CD4-positive, alpha-beta T cell treated with Interleukin-1 beta for 1 hour (primary cell): ENCODE measurements at places on chromosomes 5 and 9.

DNA sequence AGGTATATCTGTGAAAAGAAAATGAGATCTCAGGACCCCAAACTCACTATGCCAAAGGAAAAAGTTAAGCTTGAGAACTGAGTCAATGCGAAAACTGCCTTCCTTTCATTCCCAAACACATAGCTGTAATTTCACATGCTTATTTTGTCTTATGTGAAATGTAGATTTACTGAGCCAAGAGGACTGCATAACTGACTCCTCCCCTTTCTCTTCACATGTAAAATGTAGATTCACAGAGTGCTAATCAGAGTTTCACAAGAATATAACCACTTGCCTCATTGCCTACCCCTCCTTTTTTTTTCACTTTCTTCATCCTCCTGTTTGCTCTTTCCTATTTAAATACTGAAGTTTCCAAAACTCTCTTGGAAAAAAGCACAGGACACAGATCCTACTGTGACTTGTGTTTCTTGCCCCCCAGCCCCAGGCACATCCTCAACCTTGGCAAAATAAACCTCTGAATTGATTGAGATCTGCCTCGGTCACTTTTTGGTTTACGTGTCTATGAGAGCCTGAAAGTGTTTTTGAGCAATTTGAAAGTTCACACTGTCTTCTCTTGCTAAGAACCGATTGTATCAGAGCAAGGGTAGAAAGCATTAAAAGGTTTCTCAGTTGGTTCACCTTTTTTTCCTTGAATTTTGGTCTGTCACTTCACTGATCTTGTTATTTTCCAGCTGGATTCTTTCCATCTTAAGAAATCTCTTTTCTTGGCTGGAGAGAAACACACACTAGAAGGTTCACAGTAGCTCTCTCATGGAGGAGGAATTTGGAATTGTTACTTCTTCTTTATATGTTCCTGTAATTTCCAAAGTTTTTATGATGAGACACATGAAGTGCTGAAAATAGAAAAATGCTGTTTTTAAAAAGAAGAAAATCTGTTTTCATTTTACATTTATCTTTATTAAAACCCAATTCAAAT lies 44.8 kb upstream of the SNAPC3 start:
- DNase-seq, result no peak

DNA sequence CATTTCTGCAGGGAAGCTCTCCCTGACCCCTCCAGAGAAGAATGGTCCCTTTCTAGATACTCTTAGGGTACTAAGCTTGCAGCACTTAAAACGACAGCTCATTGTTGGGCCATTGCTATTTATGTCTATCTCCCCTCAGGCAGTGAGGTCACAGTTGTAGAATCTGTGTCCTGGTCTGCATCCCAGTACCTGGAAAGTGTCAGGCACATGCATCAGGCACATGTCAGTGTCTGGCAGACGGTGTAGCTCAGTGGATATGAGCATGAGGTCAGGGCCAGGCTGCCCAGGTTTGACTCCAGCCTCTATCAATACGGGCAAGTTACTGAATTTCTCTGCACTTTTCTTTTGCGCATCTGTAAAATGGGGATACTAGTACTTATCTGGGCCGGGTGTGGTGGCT lies 22.2 kb upstream of the EEIG1 start:
- no peak for DNase-seq

GRCh38 chr5:11075035-11075805 lies 314.2 kb upstream of the DAP start:
- no peak for DNase-seq

DNA sequence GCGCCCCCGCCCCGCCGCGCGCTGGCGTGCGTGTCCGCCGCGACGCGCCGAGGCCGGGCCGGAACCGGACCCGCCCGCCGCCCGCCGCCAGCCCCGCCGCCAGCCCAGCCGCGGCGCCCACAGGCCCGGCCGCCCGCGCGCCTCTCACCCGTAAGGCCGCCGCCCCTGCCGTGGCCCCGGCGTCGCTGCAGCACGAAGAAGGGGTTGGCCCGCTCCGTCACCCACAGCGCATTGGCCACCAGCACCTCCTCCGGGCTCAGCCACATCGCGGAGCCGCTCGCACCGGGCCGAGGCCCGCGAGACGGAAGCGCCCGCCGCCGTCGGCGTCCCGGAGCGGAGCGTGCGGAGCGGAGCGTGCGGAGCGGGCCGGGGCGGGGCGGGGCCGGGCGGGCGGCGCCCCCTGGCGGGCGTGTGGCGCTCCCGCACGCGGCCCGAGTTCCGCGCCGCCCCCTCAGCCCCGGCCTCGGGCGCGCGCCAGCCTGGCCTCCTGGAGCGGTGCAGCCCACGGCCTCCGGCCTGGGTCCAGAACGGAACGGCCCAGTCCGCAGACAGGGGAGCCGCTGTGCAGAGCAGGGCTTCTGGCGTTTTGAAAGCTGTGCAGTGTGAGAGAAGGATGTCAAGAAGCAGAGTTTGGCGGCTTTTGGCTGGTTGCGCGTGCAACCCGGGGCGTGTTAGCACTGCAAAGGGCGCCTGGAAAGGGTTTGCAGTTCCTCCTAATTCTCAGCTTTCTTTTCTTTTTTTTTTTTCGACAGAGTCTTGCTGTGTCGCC lies at the start of gene TBC1D9B:
Gene TBC1D9B, minus strand, starts transcription at position 342 of the 769 bp plus-strand sequence. Its CDS starts 76 bp downstream, at position 266.
- peak; percentile 83 for DNase-seq
